Dermis lymphatic vessel endothelial cell (primary cell): ENCODE measurements at places on chromosomes 11 and 22. TPM values are rescaled to one million over a fixed set of nuclear protein-coding genes. Genes with fewer than 3 reads are reported as not detected.

Gene SULT4A1
- total RNA-seq: under 0.01 and 0.26 TPM in 2 replicates

Gene TBX10
- total RNA-seq: not detected in 2 replicates

Gene TMEM121B
- under 0.01 and 0.17 TPM in 2 replicates for total RNA-seq

Gene CYB5R2
- 0.26 and 0.33 TPM in 2 replicates for total RNA-seq

Gene GP1BB
- 1.5 and 3.3 TPM in 2 replicates for total RNA-seq

Gene OR52A5
- total RNA-seq: not detected in 2 replicates

Gene APIP
- 16.7 and 18.0 TPM in 2 replicates for total RNA-seq

Gene SBF1
- total RNA-seq: 23.8 and 26.4 TPM in 2 replicates

Gene ANO5
- under 0.01 and 0.09 TPM in 2 replicates for total RNA-seq

Gene CXCR5
- not detected in 2 replicates for total RNA-seq

Gene TEX12
- 0.17 TPM in 1 of 2 replicates, not detected in the other for total RNA-seq

Gene ZNRF3
- 1.5 TPM in 2 replicates for total RNA-seq
